Stimulated activated CD4-positive, alpha-beta T cell treated with anti-CD3 and anti-CD28 coated beads, Interleukin-1b, Interleukin-23, amount 100 ng/mL, for 48 hours (primary cell): ENCODE measurements at places on chromosomes 6 and 20.

DNA sequence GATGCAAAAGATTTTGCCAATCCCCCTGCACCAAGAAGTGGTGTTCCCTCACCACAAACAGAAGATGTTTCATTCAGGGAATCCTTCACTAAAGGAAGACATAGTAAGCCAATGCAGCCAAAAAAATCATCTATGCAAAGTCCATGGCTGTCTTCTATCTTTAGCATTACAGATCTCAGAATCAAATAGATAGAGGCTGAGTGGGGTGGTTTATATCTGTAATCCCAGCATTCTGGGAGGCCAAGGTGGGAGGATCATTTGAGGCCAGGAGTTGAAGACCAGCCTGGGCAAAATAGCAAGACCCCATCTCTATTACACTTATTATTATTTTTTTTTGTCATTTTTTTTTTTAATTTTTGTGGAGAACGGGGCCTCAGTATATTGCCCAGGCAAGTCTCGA is 32.9 kb upstream of the ZNF217 start:
- DNase-seq: no peak

DNA sequence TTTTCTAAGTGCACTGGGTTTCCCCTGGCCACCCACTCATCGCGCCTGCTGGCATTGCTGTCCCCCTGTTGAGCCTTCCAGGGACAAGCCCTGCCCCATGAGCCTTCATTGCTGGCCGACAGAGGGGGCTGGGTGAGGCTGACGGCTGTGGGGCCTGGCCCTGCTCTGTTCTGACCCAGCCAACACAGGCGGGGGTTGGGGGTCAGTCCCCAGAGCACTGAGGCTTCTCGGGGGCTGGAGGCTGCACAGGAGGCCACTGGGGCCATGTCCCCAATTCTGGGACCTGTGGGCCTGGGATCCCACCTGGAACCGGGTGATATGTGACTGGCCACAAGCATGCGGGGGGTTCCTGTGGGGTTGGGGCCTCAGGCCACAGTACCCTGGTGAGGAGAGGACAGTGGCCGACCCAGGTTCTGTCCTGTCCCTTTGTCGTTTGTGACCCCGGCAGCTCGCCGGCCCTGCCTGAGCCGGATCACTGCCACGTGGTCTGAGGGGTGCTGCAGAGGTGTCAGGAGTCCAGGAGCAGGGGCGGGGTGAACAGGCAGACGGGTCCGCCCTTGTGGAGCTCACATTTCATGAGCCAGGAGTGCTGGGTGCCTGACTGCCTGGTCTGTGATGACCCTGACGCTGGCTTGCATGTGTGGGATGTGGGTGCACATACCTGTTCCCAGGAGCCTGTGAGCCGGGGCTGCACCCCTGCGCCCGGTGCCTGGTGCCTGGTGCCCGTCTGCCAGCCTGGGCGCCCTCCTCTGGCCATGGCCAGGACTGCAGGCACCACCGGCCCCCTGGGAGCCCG is 2.1 kb upstream of the COL20A1 start:
- peak; percentile 67 for DNase-seq

- DNase-seq: no peak
Measured at GRCh38 chr6:35624341-35625070, 64.2 kb downstream of the FKBP5 start.

- no peak for DNase-seq
Measured at GRCh38 chr6:34938268-34938667, 49.2 kb downstream of the ANKS1A start.

DNA sequence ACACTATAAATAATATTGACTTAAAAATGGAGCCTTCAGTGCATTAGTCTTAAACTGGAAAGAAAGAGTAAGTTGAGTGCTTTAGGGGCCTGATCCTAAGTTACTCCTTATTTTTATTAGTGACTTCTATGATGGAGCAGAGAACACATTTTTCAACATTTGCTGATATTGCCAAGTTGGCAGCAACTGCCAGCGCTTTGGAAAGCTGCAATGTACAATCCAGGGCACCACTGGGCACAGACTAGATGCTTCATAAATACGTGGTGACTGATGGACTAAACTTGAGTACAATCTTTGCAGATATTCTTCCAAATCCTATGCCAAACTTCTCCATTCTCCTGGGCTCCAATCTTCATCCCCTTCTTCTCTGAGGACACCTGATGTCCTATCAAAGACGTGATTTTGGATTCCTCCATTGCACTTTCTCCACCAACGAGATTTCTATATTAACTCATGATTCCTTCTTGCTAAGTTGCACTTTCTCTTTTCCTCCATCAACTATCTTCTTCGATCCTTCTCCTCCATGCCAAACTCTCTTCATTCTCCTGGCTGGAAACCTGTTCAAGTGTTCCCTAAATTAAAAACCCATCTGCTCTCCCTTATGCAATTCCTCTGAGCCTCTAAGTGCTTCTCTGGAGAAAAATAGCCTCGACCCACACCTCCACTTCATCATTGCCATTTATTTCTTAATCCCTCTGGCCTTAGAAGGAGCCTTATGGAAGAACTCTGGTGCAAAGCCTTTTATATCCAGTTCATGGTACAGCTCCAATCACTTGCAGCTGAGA is 28.5 kb upstream of the PAK5 start:
- no peak for DNase-seq

DNA sequence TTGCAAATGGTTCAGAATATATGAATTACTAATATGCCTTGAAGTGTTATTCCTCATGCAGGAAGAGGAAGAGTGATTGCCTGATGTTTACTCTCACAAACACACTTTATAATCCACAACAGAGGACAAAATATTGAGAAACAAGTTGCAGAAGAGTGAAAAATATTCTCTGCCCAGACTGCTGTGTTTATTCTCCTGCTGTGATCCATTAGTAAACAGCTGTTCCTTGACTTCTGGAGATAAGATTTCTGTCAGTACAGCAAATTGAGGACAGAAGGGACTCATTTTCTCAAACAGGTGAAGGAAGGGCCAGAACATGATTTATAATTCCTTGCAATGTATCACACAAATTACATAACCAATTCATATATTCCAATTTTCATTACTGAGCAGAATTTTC is 148.0 kb downstream of the EPM2A start:
- no peak for DNase-seq

DNA sequence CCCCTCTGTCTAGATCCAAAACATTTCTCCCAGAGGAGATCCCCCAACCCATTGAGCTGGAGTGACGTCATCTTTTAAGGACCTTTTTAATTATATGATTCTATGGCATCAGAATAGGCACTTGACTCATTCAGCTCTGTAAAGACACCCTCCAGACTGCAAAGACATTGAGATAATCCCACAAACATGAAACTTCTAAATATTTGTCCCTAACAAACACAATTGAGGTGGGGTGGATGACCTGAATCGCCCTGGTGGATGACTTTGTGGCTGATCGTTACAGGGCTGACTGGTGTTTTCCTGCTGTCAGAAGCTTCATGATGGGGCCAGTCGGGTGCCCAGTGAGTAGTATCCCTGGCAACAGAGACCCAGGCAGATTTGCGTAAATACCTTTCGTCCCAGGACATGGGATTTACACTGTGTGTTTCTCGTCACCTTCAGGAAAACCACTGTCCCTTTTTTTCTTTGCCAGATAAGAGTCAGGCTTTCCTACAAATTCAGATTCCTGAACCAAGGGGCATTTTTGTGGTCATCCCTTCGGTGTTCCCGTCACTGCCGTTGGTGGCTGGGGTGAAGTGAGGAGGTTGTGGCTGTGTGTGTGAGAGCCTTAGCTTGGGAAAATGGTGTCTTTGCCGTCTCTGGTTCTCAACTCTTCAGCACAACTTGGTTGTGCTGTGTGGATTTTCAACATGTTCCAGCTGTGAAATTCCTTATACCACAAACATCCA is 5.3 kb upstream of the PCK1 start:
- DNase-seq: no peak

- DNase-seq: no peak
Measured at GRCh38 chr6:166738386-166739116, 111.5 kb upstream of the RPS6KA2 start.

GRCh38 chr6:168875811-168876576 is 377.7 kb downstream of the THBS2 start:
- no peak for DNase-seq

DNA sequence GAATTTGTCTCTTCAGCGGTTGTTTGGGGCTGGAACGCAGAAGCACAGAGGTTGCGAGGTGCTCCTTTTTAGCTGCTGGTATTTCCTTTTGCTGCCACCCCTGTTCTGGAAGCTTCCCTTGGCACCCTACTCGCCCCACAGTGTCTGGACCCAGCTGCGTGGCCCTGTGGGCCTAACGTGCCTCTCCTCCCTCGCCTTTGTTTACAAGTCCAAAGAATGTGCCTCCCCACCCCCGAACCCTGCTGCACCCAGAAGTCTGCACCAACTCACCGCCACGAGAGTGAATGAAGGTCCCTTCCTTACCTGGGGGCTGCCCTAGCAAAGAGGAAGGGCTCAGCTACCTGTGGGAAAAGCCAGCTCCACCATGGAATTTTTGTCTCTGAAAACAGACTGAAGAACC is 139.7 kb upstream of the RPS6KA2 start:
- no peak for DNase-seq

DNA sequence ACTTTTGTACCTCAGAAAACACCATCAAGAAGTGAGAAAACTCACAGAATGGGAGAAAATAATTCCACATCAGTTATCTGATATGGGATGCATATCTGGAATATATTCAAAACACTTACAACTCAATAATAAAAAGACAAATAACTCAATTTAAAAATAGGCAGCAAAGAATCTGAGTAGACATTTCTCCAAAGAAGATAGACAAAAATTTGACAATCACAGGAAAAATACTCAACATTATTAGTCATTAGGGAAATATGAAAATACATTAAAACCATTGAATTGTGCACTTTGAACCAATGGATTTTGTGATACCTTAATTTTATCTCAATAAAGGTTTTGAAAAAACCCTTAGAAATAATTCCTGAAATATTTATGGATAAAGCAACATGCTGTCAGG is 36.9 kb upstream of the STMND1 start:
- no peak for DNase-seq

- no peak for DNase-seq
Measured at GRCh38 chr20:46604551-46605133, 46.6 kb downstream of the SLC13A3 start.

- no peak for DNase-seq
Measured at GRCh38 chr20:45318386-45318939, 10.4 kb upstream of the MATN4 start.

GRCh38 chr6:82702574-82702973 is 339.0 kb downstream of the TPBG start:
- no peak for DNase-seq

- DNase-seq: no peak
Measured at GRCh38 chr20:57409672-57410397, 18.6 kb downstream of the RBM38 start.

DNA sequence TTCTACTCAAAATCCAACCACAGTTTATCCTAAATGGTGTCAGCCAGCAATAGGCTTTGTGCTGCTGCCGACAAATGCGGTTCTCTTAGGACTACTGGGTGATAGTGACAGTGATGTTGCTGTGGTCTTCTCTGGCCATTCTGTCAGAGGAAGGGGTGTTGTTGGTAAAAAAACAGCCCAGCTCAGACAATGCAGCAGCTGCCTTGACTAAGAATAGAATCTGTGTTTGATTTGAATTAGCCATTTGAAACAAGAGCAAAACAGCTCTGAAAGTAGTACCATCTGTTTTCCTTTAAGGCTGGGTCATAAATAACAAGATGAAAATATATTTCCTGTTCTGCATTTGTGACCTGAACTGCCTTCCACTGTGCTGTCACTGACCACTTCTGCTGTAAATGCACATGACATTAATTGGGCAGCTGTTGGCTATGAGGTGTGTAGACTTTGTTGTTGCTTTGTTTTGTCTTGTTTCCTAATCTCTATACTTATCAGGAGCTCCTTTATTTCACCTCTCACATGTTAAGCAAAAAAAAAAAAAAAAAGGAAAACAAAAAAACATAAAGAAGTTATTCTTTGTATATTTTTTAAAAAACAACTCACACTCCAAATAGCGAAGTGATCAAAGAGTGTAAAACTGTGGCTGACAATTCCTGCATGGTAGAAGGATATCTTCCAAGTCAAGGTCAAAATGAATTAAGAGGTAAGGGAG is 497.8 kb upstream of the ARID1B start:
- DNase-seq: no peak

GRCh38 chr6:98454809-98455322 is 379.5 kb upstream of the POU3F2 start:
- no peak for DNase-seq

DNA sequence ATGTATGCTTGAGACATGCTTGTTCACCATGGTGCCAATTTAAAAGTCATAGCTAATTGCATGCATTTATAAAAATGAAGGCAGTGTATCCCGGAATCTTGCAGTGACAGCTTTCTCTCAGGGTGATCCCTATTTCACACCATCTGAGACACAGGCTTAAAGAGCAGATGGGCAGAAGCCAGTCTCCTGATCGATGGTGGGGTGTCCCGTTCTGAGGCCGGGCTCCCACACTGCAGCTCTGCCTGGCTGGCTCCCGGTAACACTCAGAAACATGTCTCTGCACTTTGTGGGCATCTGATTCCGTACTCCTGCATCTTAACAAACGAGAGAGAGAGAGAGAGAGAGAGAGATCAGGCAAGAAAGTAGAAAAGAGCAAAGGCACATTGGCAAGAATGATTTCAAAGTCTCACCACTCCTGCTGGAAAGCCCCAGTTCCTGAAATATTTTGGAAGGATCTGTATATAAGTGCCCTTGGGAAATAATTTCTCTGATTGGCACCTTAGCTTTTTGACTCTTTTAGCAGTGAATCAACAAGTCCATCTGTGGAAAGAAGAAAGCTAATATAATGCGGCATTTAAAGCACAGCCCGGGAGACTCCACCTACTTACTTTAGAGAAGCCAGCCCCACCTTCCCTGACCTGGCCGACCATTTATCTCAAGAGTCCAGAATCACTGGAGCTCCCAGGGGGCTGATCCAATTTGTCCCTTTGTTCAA is 36.8 kb upstream of the EXOC2 start:
- DNase-seq: no peak
